ENCODE measurements at places on chromosomes 7 and 10. TPM values are rescaled to one million over a fixed set of nuclear protein-coding genes. Genes with fewer than 3 reads are reported as not detected.

The RAB19 gene
- total RNA-seq: not detected

The OPN1SW gene
- not detected for total RNA-seq

The PDZD7 gene
- total RNA-seq: 0.15 TPM

DNA sequence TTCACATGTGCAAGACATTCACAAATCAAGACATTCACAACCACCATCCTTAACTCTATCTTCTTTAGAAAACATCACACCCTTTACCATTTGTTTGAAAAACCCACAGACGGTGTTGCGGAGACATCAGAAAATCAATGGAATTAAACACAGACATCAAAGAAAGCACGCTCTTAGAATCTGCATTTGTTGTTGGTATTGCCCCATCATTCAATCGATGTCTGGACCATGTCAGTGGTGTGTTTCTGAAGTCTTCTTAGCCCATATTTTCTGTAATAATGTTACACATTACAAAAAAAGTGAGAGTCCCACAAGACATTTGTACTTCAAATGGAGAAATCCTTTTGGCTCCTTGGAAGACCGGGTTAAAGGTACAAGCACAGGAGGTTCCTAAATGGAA, 173.9 kb upstream of the AOAH start:
- H3K4me3 ChIP-seq: no peak overlapping the region
- no peaks in the 10 kb centered on the region for H3K27me3 ChIP-seq
- H3K4me1 ChIP-seq: no peaks in the 10 kb centered on the region
- H3K36me3 ChIP-seq: no peaks in the 10 kb centered on the region

- no peak for DNase-seq
- no peaks in the 10 kb centered on the region for H3K27me3 ChIP-seq
- H3K27ac ChIP-seq: no peak overlapping the region
- H3K4me1 ChIP-seq: no peaks in the 10 kb centered on the region
- H3K4me3 ChIP-seq: no peak overlapping the region
- H3K36me3 ChIP-seq: no peaks in the 10 kb centered on the region
Measured at GRCh38 chr10:71687480-71687879, 32.1 kb downstream of the C10orf105 start.

- H3K36me3 ChIP-seq: no peaks in the 10 kb centered on the region
- H3K4me3 ChIP-seq: no peak overlapping the region
- DNase-seq: no peak
- no peaks in the 10 kb centered on the region for H3K4me1 ChIP-seq
- H3K27me3 ChIP-seq: no peaks in the 10 kb centered on the region
Measured at GRCh38 chr10:22156750-22157149, 61.1 kb downstream of the EBLN1 start.

DNA sequence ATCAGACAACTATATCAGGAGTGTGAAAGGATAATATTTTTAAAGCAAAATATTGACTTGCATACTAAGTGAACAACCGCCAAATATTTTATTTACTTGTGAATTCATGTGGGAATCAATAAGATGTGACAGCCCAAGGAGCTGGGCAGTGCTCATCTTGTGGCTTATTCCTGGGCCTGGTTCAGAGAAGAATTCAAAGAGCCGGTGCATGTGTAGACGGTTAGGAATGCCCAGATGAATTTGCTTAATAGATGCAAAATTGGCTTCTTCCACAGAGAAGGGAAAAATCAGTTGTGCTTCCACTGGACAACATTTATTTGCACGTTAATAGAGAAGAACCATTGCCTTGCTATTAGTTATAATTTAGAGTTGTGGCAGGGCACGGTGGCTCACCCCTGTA, 4.4 kb downstream of the MYL7 start:
- no peak for DNase-seq
- H3K4me1 ChIP-seq: no peaks in the 10 kb centered on the region
- H3K4me3 ChIP-seq: no peak overlapping the region
- H3K36me3 ChIP-seq: no peaks in the 10 kb centered on the region
- no peak overlapping the region for H3K27ac ChIP-seq

GRCh38 chr7:15795393-15795792, 108.9 kb upstream of the MEOX2 start:
- no peak for DNase-seq
- no peak overlapping the region for H3K27ac ChIP-seq
- no peak overlapping the region for H3K4me3 ChIP-seq
- H3K4me1 ChIP-seq: no peaks in the 10 kb centered on the region
- H3K36me3 ChIP-seq: no peaks in the 10 kb centered on the region

DNA sequence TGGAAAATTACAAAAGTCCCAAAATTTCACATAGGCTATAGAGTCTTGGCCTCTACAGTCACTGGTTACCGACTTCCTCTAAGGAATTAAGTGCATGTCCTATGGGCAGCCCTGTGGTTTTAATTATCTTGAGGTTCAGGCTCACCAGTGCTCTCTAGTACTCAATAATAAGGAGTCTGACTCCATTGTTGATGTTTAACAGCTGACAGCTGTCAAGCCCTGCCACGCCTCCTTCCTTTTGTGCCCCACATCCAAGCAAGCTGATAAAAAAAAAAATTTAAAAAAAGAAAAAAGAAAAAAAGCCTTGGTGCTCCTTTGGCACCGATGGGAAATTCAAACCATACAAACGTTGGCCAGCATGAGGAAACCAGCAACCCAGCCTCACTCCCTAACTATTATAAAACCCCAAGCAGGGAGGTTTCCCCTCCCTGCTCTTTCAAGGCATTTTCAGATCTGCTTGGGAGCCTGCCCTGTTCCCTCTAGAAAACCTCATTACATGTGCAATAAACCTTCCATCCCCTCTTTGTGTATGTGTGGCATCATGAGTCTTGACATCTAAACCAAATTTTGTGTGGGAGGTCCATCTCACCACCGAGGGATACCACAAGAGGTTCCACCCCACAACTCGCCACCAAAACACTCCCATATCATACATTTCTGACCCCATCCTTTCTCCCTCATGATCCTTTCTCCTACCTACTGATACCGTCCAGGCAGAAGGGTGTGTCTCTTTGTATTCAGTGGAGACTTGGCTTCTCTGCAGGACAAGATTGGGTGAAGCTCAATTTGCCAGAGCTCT, 70.9 kb upstream of the CCDC71L start:
- H3K4me3 ChIP-seq: no peak overlapping the region
- H3K4me1 ChIP-seq: no peaks in the 10 kb centered on the region
- DNase-seq: no peak
- no peaks in the 10 kb centered on the region for H3K27me3 ChIP-seq
- H3K27ac ChIP-seq: no peak overlapping the region

DNA sequence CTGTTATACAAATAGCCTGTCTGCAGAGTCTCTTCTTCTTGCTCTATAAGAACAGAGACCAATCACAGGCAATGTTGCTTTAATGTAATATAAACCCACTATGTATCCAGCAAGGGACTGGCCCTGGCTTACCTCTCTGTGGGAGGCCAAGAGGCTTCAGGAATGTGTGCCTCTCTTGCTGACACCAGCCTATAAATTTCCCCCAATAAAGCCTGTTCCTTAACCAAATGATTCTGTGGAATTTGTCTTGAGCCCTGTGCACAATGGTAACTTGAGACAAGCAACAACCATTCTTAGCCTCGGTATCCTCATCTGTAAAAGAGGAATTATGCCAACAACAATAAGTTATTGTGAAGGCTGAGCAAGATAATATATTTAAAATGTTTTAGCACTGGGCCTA, 563.7 kb downstream of the GRM8 start:
- DNase-seq: no peak
- no peaks in the 10 kb centered on the region for H3K27me3 ChIP-seq
- H3K36me3 ChIP-seq: no peaks in the 10 kb centered on the region
- H3K4me1 ChIP-seq: no peaks in the 10 kb centered on the region
- no peak overlapping the region for H3K27ac ChIP-seq

DNA sequence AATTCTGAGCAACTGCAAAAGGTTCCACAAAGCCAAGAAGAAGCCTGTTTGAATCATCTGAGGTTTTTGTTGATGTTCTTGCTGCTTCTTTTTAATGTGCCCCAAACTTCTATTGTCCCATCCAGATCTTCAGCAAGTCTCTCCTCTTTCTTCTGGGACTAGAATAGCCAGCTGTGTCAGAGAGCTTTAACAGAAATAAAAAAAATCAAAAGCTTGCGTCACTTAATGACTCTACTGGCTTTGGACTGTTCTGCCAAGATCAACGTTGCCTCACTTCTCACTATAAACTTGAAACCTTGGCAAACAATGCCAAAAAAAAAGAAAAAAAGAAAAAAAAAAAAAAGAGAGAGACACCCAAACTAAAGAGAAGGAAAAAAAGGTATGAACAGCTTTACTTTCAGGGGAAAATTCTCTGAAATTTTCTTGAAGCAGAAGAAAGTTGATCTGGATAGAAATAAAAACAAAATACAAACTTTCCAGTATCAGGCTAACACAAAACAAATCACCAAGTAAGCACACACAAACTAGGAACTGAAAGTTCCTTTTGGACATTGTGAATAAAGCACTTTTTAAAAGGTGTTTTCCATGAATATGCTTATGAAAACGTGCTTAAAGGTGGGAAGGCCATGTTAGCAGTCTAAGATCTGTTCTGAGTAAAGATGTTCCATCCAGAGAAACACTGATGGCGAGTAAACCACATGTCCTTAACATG, 14.8 kb downstream of the USP54 start:
- H3K27ac ChIP-seq: no peak overlapping the region
- no peaks in the 10 kb centered on the region for H3K4me1 ChIP-seq
- H3K4me3 ChIP-seq: no peak overlapping the region
- no peak for DNase-seq
- no peaks in the 10 kb centered on the region for H3K27me3 ChIP-seq
- no peaks in the 10 kb centered on the region for H3K36me3 ChIP-seq

GRCh38 chr7:25314094-25314730, 85.9 kb upstream of the NPVF start:
- no peak for DNase-seq
- no peaks in the 10 kb centered on the region for H3K27me3 ChIP-seq
- peaks cover 6% of the 10 kb centered on the region for H3K4me1 ChIP-seq
- H3K4me3 ChIP-seq: no peak overlapping the region
- no peak overlapping the region for H3K27ac ChIP-seq
